ENCODE measurements at places on chromosomes 12 and 14.

DNA sequence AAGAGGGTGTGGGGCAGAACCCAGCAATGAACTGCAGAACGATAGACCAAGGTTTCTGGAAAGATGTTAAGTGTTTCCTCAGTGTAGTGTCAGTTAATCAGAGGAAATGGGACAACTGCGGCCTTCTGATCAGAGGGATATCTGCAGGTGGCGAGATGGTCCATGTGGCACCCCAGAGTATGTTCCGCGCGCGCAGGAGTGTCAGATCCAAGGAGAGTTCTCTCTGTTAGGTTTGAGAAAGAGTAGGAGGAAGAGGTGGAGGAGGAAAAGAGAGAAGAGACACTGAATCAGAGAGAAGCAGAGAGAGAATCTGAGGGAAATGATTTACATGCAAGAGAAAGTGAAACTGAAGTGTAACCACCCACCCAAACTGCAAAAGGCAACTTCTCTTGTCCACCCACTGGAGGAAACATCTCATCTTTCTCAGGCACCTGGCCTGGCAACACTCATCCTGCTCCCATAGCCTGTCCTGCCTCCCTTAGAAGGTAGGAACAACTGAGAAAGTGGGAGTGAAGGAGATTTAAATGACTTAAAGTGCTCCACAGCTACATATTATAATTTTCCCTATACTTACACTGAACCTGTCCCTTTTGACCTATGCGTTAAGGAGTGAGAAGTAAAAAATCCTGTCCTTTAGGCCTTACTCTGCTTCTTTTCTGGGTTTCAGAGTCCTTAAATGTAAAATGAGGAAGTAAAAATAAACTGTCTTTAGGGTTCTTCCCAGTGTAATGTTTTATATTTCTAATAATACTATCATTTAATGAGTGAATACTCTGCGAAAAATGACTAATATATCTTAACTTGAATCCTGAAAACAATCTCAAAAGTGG lies 6.8 kb upstream of the TESPA1 start:
- DNase-seq, result no peak

GRCh38 chr12:119391673-119392072 lies 57.1 kb downstream of the CCDC60 start:
- no peak for DNase-seq

DNA sequence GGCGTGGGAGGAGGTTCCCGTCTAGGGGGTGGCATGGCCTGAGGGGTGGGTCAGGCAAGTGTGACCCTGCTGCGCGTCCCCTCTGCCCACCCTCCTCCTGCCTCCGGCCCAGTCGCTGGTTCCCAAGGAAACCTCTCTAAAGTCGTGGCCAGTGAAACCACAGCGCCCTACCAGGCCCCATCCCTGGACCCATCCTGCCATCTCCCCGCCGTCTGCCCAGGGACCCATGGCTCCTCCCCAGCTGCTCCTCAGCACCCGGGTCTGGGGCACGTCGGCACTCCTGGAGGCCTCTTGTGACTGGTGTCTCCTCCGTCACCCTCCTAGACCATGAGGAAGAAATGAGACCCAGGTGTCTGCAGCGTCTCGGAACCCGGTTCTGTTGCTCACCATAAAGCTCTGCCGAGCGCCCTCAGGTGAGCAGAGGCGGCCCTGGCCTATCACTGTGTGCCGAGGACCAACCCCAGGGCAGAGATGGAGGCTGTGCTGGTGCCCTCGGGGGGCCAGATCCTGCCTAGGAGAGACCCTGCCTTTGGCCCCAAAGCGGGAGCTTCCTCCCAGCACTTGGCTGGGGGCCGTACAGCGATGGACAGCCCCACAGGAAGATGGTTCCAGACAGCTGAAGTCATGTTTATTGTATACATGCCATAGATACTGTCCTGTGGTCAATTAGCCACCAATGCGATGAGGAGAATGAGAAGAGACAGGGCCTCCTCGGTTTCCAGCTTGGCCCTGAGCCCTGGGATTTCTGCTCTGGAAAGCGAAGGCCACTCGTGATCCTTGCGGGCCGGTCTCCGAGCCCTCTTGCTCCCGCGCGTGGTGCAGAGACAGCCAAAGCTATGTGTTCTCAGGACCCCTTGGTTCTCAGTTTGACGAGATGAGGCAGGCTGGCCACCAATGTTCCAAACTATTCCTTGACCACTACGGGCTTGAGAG lies 222.5 kb upstream of the RTL1 start:
- no peak for DNase-seq

DNA sequence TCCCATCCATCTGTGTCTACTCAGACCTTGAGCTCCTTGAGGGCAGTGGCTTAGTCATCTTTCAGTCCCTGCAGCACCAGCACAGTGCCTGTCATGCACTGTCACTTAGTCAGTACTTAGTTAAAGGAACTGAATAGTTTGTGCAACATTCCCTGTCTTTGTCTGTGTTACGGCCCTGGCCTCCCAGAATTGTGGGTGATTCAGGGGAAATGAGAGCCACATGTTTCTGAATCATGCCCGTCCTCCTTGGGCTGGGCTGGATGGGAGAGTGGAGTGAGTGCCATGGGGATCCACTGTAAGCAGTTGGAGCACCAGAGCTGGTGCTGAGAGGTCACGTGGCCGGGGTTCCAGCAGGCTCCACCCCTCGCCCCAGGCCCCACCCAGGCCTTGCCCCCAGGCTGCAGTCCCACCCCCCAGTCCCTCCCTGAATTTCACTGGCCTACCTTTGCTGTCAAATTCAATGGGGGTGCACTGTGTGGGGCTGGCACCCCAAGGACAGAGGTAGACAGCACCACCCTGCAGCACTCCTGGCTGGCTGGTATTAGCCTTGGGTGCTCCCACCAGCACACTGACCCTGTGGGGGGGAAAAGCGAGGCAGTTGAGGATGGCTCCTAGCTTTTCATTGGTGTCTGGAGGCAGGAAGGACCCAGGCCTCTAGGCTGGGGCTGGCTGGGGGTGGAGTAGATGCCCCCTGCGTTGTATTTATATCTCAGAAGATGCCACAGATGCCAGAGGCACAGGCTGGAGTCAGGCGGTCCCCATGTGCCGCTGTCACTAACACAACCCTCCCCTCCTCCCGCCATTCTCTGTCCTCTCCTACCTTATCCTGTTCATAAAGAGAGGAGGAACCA lies 7.5 kb downstream of the ITGA5 start:
- no peak for DNase-seq

DNA sequence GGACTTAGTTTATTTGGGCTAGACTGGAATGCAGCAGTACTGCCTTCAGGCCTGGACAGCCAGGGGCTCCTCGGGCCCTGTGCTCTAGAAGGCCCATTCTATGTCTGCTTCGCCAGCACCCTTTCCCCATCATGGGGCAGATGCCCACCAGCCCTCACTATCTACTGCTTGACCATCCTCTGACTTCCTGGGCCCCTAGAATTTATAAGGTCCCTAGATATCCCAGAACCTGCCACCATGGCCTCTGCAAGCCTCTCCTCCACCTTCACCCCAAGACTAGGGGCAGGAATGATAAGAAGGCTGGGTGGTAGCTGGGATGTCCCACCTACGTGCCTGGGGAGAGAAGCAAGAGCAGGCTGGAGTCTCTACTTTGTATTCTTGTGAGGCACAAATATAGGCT lies 58.8 kb upstream of the STRN3 start:
- no peak for DNase-seq

DNA sequence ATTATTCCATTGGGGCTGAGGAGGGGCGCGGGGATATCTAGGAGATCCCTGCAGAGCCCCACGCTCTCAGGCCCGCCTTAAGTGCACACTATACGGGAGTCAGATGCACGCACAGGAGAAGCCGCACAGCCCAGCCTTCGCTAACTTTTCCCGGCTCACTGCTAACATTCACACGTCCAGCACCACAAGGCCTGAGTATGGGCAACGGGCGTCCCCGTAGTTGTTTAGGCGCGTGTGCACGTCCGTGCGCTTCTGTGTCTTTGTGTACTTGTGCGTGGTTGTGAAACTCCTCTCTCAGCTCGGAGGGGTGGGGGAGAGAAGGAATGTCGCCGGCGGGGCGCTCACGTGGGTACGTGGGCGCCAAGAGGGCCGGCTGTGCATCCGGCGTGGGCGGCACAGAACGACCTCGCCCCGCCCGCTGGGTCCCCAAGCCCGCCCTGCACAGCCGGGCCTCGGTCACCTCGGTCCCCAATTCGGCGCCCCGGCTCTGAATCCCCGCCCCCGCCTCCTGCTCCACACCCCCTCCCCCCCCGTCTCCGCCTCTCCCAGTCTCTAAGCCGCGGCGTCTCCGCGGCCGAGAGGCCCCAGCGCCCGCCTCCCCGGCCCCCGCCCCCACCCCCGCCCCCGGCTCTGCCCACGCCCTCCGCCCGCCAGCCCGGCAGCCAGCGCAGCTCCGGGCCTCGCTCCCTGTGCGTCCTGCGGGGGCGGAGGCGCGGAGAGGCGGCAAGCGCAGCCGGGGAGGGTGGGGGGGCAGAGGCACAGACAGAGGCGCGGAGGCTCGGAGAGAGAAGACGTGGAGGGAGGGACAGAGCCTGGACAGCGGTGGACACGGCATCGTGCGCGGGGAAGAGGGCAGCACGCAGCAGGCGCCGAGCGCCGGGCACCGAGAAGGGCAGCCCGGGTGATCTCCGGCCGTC lies at the start of gene NAB2:
Gene NAB2 (plus strand): TSS at position 761 of the 917 bp plus-strand sequence. CDS start 158 bp downstream, outside the sequence.
- DNase-seq, result peak; percentile 90

- no peak for DNase-seq
Observed at GRCh38 chr14:65222440-65222858, 120.1 kb upstream of the MAX start.

- no peak for DNase-seq
Observed at GRCh38 chr12:87274594-87275245, 754.5 kb downstream of the C12orf50 start.

- no peak for DNase-seq
Observed at GRCh38 chr12:70248876-70249275, 5.6 kb downstream of the CNOT2 start.

DNA sequence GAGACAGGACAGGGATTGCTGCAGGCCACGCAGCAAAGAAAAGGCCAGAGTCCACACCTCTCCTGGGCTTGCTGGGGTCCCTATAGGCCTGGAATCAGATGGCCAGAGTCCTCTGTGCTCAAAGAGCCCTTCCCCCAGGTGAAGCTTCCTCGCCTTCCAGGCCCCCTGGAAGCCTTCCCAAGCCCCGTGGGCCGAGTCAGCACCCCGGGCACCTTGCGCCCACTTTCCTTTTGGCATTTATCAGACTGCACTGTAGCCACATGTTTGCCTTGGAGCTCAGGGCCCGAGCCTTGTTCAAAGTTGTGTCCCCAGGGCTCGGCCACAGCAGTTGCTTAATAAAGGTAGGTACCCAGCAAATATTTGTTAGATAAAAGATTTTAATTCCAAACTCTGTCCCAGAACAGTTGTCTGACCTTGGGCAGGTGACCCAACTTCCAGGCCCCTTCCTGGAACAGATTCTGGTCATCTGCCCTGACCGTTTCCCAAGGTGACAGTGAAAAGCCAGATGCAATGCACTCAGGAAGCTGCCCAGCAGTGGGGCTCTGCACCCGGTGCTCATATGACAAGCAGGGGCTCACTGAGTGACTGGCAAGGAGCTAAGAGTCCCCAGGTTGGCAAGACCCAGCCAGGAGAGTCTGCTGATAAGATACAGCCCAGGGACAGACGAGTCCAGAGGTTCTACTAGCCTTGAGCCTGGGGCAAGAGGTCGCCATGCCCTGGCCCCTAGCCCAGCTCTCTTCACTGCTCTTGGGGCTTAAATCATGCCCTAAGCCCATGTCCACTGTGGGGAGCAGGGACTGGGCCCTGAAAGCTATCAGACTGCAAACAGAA lies 81.2 kb downstream of the PITPNM2 start:
- no peak for DNase-seq

GRCh38 chr12:11723993-11724392 lies 74.5 kb downstream of the ETV6 start:
- no peak for DNase-seq

- DNase-seq, result no peak
Observed at GRCh38 chr12:122029620-122030423, 8.1 kb downstream of the BCL7A start.

- DNase-seq, result no peak
Observed at GRCh38 chr14:68668028-68668427, 124.8 kb downstream of the ZFP36L1 start.

- no peak for DNase-seq
Observed at GRCh38 chr14:23566778-23567185, 809 bp downstream of the AP1G2 start.

DNA sequence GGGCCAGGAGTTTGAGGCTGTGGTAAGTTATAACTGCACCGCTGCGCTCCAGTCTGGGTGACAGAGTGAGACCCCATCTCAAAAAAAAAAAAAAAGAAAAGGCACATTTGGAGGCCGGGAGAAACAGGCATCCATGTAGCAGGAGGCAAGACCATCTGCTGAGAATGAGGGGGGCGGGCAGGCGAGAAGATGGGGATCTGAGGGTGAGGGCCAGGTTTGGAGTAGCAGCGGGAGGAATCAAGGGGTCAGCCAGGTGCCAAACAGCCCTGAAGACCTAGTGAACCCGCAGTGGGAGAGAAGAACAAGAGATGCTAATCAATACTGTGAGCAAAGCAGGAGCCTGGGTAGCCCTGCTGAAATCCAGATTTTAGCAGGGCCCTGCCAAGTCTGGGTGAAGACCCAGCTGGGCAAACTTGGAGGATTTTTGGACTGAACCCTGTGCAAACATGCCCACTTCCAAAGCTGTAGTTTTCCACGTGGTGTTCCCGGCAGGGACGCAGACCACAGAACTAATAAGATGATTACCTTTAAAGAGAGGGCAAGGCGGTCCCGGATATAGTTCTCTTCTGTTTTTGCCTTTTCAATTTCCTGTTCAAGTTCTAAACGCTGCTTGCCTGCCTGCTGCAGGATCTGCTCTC lies 61.0 kb downstream of the NIN start:
- DNase-seq, result no peak

DNA sequence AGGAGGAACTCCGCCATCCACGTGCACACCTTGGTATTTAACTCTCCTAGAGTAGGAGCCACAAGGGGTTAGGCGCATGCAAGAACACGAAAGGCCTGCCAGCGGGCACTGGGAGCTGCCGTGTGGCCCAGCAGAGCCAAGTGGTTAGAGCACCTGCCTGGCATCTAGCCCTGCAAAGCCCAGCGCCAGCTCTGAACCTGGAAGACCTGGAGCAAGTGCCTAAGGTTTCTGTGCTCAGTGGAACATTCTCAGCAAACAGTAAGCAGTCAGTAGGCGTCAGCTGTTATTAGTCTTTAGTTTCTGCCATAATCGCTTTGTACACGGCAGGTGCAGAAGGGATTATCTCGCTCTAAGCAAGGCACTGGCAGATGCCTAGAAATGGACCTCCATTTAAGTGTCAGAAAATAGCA lies 55.4 kb downstream of the SETD3 start:
- no peak for DNase-seq

- DNase-seq, result no peak
Observed at GRCh38 chr12:6959058-6959804, 8.1 kb downstream of the PTPN6 start.

DNA sequence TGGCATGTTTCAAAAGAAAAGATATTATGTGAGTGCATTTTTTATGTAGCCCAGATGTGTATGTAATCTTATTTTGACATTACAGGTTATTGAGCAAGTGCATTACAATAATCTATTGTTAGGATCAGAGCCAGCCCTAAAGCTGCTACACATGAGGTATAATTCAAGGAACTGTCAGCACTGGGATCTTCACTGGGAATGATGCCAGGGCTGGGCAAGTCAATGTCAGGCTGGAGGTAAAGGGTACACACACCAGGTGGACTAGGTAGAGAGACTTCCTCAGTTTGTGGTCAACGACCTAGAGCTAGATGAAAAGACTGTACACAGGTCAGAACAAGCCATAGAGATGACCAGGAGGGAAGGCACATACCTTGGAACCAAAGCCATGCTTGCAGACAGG lies 15.4 kb downstream of the TRIM9 start:
- DNase-seq, result no peak

- no peak for DNase-seq
Observed at GRCh38 chr12:94077209-94077608, 71.2 kb upstream of the PLXNC1 start.
